ENCODE measurements at places on chromosomes 13 and 19. TPM values are rescaled to one million over a fixed set of nuclear protein-coding genes. Genes with fewer than 3 reads are reported as not detected.
A peak's percentile ranks its signal among the peaks of the same experiment; 100 is the strongest.

GRCh38 chr13:36395280-36395679 is 37.0 kb upstream of the CCNA1 start:
- DNase-seq, result no peak

DNA sequence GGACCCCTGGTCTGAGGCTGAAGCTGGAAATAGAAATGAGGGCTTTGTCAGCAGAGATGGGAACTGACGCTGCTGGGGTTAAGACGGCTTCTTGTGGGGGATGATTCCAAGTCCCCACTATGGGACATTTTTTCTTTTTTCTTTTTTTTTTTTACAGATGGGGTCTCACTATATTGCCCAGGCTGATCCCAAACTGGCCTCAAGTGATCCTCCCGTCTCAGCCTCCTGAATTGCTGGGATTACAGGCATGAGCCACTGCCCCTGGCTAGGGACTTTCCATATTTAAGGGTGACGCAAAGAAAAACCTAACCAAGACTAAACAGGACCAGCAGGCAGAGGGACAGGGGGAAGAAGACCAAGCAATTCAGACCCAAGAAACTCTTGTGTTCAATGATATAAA is 10.0 kb downstream of the LRFN3 start:
- no peak for DNase-seq

Gene CBY2
- not detected for total RNA-seq

DNA sequence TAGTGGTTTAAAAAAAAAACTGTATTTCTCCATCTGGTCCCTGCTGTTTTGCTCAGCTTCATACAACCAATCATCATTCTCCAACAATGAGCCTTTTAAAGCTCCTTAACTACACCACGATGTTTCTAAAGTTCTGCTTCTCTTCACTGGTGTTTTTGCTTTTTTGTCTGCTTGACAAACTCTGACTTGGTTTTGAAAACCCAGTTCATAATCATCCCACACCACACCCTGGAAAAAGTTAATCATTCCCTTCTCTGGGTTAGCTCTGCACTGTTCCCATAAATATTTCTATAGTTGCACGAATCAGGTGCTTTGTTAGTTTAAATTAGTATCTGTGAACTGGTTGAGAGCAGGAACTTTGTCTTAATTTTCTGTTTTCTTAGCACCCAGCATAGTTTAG is 217.1 kb downstream of the ENOX1 start:
- DNase-seq, result no peak

- DNase-seq, result peak; percentile 96
These were observed 3.5 kb downstream of the ANGPTL4 start for GRCh38 chr19:8367327-8368001.

DNA sequence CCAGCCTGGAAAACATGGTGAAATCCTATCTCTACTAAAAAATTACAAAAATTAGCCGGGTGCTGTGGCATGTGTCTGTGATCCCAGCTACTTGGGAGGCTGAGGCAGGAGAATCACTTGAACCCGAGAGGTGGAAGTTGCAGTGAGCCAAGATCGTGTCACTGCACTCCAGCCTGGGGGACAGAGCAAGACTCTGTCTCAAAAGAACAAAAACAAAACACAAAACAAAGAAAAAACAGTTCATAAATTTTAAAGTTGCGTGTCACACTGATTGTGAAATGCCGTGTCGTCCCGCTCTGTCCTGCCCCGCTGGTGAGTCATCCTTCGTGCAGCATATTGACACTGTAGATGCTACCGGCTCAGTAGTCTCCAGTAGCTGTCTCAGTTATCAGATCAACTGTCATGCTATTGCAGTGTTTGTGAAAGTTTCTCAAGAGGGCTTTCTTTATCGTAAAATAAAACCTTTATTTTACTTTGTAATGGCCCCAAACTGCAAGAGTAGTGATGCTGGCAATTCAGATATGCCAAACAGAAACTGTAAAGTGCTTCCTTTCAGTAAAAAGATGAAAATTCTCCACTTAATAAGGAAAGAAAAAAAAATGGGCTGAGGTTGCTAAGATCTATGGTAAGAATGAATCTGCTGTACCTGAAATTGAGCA is 36.4 kb upstream of the IGFL1 start:
- DNase-seq, result no peak

Gene FAM83E
- not detected for total RNA-seq

Gene CYP4F2
- total RNA-seq, result not detected

- DNase-seq, result no peak
These were observed at the start of gene PRR36 for GRCh38 chr19:7874076-7874896. Gene PRR36 (minus strand): TSS chr19:7874390. CDS start chr19:7873689, 701 bp downstream.

Gene SULT2A1
- total RNA-seq, result not detected

GRCh38 chr19:45473367-45473681 is 5.5 kb downstream of the FOSB start:
- DNase-seq, result no peak

Gene MCEMP1
- total RNA-seq, result 0.79 TPM

GRCh38 chr13:21884299-21884909 is 213.5 kb downstream of the FGF9 start:
- no peak for DNase-seq

Gene C2CD4C
- 1.9 TPM for total RNA-seq

- no peak for DNase-seq
These were observed 146.7 kb downstream of the SOX1 start for GRCh38 chr13:112213467-112214255.

Gene MUC16
- not detected for total RNA-seq

DNA sequence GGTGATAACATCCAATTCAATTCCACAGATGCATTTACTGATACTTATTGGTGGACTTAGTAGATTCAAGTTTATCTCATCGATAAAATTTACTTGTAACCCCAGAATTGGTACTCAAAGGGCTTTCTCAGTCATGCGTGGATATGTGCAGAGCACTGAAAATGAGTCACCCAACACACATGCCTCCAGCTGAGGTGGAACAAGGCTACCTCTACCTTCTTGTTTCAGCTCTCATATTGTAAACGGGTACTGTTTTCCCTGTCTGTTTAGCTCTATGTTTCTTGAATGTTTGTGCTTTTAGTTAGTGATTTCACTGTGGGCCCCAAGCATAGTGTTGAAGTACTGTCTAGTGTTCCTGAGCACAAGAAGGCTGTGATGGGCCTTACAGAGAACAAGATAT is 1.5 kb downstream of the LRRC63 start:
- no peak for DNase-seq

- no peak for DNase-seq
These were observed 318.3 kb downstream of the FOXO1 start for GRCh38 chr13:40348096-40348679.

DNA sequence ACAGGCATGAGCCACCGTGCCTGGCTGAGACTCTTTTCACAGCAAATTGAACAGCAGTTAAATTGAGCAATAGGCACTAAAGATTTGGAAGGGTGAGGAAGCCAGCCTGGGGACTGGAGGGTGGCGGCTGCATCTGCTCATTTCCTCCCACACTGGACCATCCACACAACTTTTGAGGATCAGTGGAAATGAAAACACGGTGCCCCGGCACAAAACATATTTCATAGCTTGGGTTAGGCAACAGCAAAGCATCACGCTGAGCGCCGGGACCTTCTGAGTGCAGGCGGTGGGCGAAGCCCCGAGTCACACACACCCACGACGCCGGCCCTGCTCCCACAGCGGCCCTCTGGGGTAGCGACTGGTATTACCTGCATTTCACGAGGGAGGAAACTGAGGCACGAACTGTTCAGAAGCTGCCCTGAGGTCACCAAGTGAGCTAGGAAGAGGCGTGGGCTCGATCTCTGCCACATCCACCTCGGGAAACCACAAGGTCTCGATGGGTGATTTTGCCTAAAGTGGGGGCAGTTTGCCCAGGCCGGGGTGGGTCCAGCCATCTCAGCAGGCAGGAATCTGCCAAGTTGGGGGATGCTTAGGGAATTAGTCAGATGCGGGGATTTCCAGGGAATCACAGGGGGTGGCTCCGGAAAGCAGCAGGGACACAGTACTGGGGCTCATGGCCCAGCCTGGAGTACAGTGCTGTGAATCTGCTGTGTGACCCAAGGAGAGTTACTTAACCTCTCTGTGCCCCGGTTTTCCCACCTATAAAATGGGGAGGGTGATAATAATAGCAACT is 3.5 kb upstream of the SBNO2 start:
- no peak for DNase-seq

DNA sequence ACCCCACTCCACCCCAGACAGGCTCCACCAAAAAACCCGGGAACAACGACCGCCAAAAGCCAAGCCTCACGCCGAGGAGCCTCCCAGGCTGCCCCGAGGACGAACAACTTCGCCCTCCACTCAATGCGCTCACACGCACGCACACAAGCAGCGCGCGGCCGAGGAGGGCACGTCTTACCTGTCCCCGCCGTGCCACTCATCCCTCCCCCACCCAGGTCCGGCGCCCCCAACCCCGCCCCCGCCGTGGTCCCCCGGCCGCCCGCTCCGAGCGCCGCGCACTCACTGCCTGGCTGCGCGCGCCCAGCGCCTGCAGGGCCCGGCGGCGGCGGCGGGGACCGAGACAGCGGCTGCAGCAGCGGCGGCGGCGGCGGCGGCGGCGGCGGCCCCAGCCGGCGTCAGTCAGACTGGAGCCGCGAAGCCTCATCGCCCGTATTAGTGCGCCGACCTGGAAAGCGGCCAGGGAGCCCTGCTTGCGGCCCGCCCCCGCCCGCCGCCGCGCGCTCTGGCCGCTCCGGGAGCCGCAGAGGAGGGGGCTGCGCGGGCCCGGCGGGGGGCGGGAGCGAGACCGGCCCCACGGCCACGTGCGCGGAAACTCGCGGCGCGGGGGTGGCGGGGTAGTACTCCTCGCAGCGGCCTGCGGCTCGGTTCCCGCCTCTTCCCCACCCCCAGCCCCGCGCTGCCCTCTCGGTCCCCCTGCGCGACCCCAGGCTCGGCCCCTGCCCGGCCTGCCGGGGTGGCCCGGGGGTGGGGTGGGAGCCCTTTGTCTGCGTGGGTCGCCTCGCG is at the start of gene SMAD9:
SMAD9 (minus strand) TSS at position 406 of the 783 bp plus-strand sequence. CDS start 40,549 bp downstream, outside the sequence.
- peak; percentile 85 for DNase-seq

- peak; percentile 73 for DNase-seq
These were observed 643 bp downstream of the SLC7A1 start for GRCh38 chr13:29594710-29595379.

Gene STOML3
- not detected for total RNA-seq

Gene ATXN8OS
- not detected for total RNA-seq

All from heart left ventricle (tissue), 16 donors.